ENCODE measurements at places on chromosomes 16 and 17. TPM values are rescaled to one million over a fixed set of nuclear protein-coding genes. Genes with fewer than 3 reads are reported as not detected.

MRPL27 gene
- 90.9 TPM for polyA plus RNA-seq

SSTR5 gene
- polyA plus RNA-seq, result 0.75 TPM

AOC3 gene
- 107 TPM for polyA plus RNA-seq

GPR139 gene
- not detected for polyA plus RNA-seq

C1QTNF8 gene
- polyA plus RNA-seq, result not detected

NOS2 gene
- polyA plus RNA-seq, result 0.36 TPM

ACAP1 gene
- polyA plus RNA-seq, result 6.5 TPM

CCT6B gene
- 2.6 TPM for polyA plus RNA-seq

PRDM7 gene
- not detected for polyA plus RNA-seq

SHPK gene
- 6.8 TPM for polyA plus RNA-seq

NCOR1 gene
- 147 TPM for polyA plus RNA-seq

OTOA gene
- polyA plus RNA-seq, result not detected

HEATR9 gene
- not detected for polyA plus RNA-seq

KCTD2 gene
- 14.9 TPM for polyA plus RNA-seq

TIGD7 gene
- 4.6 TPM for polyA plus RNA-seq

PRR35 gene
- polyA plus RNA-seq, result 0.05 TPM

GAA gene
- 43.6 TPM for polyA plus RNA-seq

ZNF750 gene
- polyA plus RNA-seq, result not detected

ALOX15B gene
- polyA plus RNA-seq, result 0.26 TPM

SGCA gene
- 86.4 TPM for polyA plus RNA-seq

KREMEN2 gene
- not detected for polyA plus RNA-seq

CCL18 gene
- 53.0 TPM for polyA plus RNA-seq

AURKB gene
- not detected for polyA plus RNA-seq

Measured in aorta (tissue), 5 donors.